Adrenal gland (tissue), 19 donors: ENCODE measurements at places on chromosomes 12 and 14. TPM values are rescaled to one million over a fixed set of nuclear protein-coding genes. Genes with fewer than 3 reads are reported as not detected.

- peaks cover 3% of the 10 kb centered on the region for H3K4me1 ChIP-seq
- peak overlapping the region; percentile 61 for H3K27ac ChIP-seq
- peak; percentile 77 for DNase-seq
Measured at GRCh38 chr14:55129428-55130195, 560 bp downstream of the LGALS3 start.

GRCh38 chr12:81021834-81022233 lies 56.0 kb upstream of the ACSS3 start:
- DNase-seq: no peak
- no peaks in the 10 kb centered on the region for H3K27me3 ChIP-seq
- no peak overlapping the region for H3K4me3 ChIP-seq
- H3K36me3 ChIP-seq: no peaks in the 10 kb centered on the region
- no peaks in the 10 kb centered on the region for H3K4me1 ChIP-seq
- H3K27ac ChIP-seq: no peak overlapping the region

The ZC2HC1C gene
- 6.0 TPM for total RNA-seq

DNA sequence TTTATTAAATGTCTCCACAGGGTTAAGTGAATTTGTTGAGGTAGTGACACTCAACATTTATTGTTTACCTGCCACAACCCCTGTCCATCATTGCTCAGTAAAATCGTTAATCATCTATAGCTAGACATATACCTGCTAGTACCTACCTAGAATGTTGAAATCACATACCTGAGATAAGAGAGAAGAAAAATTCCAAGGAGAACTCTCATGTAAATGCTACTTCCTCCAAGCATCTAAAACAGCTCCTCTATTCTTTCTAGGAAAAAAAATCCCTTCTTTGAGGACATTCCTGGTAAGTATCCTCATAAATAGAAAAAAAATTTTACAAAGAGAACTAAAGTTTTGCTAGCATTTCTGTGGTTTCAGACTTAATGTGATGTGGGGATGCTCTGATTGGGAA lies 325.1 kb downstream of the DAD1 start:
- no peak overlapping the region for H3K4me3 ChIP-seq
- no peak overlapping the region for H3K27ac ChIP-seq
- H3K4me1 ChIP-seq: no peaks in the 10 kb centered on the region
- no peaks in the 10 kb centered on the region for H3K36me3 ChIP-seq

- no peak overlapping the region for H3K4me3 ChIP-seq
- H3K27me3 ChIP-seq: no peaks in the 10 kb centered on the region
- no peak overlapping the region for H3K27ac ChIP-seq
- H3K4me1 ChIP-seq: peaks cover 4% of the 10 kb centered on the region
Measured at GRCh38 chr12:6285063-6285477, 25.4 kb upstream of the PLEKHG6 start.

DNA sequence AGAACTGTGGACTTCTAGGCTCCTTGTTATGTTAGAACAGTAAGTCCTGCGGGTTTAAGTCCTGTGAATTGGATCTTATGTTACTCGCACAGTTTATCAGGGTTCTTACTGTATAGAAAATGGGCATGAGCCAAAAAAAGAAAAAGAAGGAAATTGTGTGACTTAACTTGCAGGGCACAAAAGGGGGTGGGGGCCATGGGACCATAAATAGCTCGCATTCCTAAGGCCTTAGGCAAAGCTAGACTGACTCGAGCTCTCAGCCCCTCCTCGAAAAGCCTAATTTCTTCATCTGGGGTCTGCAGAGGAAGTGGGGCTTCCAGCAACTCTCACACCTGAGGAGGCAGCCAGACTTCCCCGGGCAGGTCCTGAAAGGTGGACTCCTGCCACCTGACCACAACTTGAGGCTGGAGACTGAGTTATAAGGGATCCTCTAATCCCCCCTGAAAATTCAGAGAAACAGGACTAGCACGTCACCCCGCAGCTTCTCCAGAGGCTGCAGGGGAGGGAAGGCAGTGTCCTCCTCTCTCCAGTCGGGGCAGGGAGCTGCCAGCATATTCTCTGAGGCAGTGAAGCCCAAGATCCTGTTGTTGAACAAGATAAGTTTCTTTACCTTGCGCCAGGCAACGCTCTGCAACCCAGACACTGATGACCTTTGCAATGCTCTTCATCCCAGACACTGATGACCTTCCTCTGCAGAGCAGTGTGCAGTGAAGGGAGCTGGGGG lies 280.5 kb downstream of the PCNX1 start:
- no peak overlapping the region for H3K4me3 ChIP-seq
- no peaks in the 10 kb centered on the region for H3K4me1 ChIP-seq
- no peaks in the 10 kb centered on the region for H3K36me3 ChIP-seq
- H3K27ac ChIP-seq: no peak overlapping the region

The CFAP251 gene
- total RNA-seq: 4.1 TPM

The TMEM253 gene
- 3.9 TPM for total RNA-seq

The INSM2 gene
- total RNA-seq: 0.41 TPM

The WSCD2 gene
- total RNA-seq: 0.42 TPM

- H3K4me3 ChIP-seq: no peak overlapping the region
- H3K27ac ChIP-seq: no peak overlapping the region
- H3K36me3 ChIP-seq: no peaks in the 10 kb centered on the region
- no peaks in the 10 kb centered on the region for H3K4me1 ChIP-seq
Measured at GRCh38 chr14:81301371-81301770, 80.6 kb upstream of the GTF2A1 start.

DNA sequence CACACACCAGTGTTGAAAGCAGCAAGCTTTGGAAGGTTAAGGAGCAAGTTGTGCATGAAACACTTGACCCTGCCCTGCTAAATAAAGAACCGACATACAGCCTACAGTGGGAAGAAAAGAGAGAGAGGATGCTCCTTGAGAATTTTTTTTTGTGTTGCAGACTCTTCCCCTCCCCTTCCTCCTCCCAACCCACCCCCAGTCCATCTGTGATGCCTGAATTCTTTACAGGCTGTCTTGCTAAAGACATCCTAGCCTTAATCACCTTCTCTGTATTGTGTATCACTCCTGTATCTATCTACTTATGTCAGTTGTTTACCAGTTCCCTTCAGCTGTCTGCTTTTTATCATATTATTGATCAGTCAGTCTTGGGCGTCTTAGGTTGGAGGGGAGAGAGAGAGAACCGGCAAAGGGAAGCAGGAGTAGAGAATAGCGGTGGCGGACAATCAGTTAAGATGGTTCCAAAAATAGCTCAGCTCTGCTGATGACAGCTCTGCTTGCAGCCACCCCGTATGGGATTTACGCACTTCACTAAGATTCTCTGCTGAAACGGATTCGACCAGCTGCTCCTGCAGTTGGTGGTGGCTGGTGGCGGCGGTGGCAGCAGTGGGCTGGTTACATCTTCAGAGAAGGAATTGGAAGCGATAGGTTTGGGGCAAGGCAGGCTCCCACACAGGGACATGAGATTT lies 664.7 kb downstream of the NRXN3 start:
- no peaks in the 10 kb centered on the region for H3K27me3 ChIP-seq
- no peaks in the 10 kb centered on the region for H3K4me1 ChIP-seq
- no peaks in the 10 kb centered on the region for H3K36me3 ChIP-seq
- no peak overlapping the region for H3K27ac ChIP-seq

DNA sequence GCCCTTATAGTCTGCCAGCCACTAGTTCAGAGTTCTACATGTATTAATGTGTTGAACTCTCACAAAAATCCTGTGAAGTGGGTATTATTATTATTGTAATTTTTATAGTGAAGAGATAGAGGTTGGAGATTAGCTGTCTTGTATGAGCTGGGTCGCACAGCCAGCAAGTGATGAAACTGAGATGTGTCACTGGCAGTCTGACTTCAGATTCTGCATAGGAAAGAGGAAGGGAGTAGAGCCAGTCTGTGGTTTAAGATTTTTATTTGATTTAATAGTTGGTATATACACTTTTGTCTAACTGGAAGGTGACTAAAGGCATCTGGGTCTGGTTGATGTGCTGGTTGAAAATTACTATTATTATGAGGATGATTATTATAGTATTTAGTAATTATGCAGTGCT lies 5.8 kb upstream of the FRS2 start:
- H3K27ac ChIP-seq: no peak overlapping the region
- H3K4me1 ChIP-seq: no peaks in the 10 kb centered on the region
- H3K4me3 ChIP-seq: no peak overlapping the region
- DNase-seq: peak; percentile 12
- no peaks in the 10 kb centered on the region for H3K36me3 ChIP-seq

GRCh38 chr14:76227450-76228050 lies 75.8 kb downstream of the GPATCH2L start:
- DNase-seq: no peak
- no peaks in the 10 kb centered on the region for H3K4me1 ChIP-seq
- H3K4me3 ChIP-seq: no peak overlapping the region
- no peaks in the 10 kb centered on the region for H3K27me3 ChIP-seq

The LRTM2 gene
- not detected for total RNA-seq

The ZNF705A gene
- total RNA-seq: not detected

The IFNG-AS1 gene
- total RNA-seq: not detected

DNA sequence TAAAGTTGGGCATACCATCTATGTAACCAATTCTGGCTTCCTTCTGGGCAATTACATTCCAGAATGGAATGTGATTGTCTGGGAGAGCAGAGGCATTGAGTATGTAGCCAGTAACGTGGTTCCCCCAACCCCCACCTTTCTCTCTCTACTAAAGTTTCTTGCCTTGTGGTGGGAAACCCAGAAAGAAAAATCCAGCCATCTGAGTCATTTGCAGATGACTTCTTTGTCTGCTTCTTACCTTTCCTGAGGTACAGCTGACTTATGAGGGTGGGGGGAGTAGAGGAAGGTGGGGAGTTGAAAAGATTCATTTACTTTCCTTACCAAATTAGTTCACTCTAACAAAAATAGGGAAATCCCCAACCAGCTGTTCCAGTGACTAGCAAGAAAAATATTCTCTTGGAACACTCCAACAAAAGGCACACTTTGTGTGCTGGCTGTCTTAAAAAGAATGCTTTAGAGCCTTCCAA lies 112.1 kb upstream of the FRMD6 start:
- H3K27ac ChIP-seq: no peak overlapping the region
- peaks cover 4% of the 10 kb centered on the region for H3K4me1 ChIP-seq
- H3K36me3 ChIP-seq: no peaks in the 10 kb centered on the region

DNA sequence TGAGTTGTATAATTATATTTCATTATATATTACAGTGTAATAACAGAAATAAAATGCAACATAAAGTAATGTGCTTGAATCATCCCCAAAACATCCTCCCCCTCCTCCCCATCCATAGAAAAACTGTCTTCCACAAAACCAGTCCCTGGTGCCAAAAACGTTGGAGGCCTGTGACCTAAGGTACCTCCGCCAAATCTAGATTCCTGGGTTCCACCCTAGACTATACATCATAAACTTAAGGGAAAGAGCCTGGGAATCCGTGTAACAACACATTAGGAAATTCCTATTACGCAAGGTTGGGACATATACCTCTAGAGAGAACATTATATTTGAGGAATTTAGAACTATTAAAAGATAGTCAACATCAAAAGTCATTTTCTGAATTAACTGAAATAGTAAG lies 38.0 kb downstream of the SPPL3 start:
- H3K4me1 ChIP-seq: peaks cover 13% of the 10 kb centered on the region
- no peak overlapping the region for H3K4me3 ChIP-seq
- H3K27me3 ChIP-seq: no peaks in the 10 kb centered on the region
- H3K36me3 ChIP-seq: no peaks in the 10 kb centered on the region

- no peak overlapping the region for H3K27ac ChIP-seq
- H3K4me3 ChIP-seq: no peak overlapping the region
- H3K4me1 ChIP-seq: peaks cover 8% of the 10 kb centered on the region
- DNase-seq: no peak
Measured at GRCh38 chr12:110370732-110371231, 32.7 kb downstream of the ANAPC7 start.

DNA sequence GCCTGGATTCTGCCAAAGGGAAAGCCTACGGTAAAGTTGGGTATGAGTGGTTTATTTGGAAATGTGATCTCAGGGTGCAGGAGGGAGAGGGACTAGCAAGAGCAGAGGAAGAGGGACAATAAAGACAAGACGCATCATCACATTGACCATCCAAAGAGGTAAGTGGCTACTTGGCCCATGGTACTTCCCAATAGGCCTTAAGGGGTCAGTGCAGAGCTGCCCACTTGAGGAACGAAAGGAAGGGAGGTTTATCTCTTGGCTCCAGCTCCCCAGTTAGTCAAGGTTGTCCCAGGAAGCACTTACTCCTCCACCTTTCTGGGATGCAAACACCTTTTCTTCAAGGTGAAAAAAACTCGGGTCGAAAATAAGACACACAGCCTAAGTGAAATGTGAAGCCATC lies 323.9 kb downstream of the TMEM132D start:
- H3K4me3 ChIP-seq: no peak overlapping the region
- no peaks in the 10 kb centered on the region for H3K4me1 ChIP-seq
- no peak overlapping the region for H3K27ac ChIP-seq
- H3K27me3 ChIP-seq: no peaks in the 10 kb centered on the region
- no peak for DNase-seq

DNA sequence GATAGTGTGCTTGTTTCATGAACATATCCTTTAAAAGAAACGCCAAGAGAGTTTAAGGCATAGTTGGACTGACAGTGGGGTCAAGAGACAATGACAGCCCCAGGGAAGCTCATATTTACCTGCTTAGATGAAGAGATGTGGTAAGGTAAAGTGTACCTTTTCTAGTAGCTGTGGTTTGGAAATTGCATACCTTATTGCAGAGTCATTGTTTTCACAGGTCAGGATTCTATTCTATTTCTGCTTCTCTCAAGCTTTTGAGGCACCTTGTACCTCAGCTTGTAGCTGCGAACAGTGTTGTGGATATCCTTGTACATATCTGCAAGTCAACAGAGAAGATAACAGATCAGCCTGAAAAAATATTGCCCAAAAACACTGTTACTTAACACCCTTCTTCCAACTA lies 47.7 kb downstream of the ATP6V1D start:
- DNase-seq: no peak
- no peak overlapping the region for H3K4me3 ChIP-seq
- H3K36me3 ChIP-seq: peaks cover 6% of the 10 kb centered on the region
- no peak overlapping the region for H3K27ac ChIP-seq
- H3K27me3 ChIP-seq: no peaks in the 10 kb centered on the region
- H3K4me1 ChIP-seq: no peaks in the 10 kb centered on the region

DNA sequence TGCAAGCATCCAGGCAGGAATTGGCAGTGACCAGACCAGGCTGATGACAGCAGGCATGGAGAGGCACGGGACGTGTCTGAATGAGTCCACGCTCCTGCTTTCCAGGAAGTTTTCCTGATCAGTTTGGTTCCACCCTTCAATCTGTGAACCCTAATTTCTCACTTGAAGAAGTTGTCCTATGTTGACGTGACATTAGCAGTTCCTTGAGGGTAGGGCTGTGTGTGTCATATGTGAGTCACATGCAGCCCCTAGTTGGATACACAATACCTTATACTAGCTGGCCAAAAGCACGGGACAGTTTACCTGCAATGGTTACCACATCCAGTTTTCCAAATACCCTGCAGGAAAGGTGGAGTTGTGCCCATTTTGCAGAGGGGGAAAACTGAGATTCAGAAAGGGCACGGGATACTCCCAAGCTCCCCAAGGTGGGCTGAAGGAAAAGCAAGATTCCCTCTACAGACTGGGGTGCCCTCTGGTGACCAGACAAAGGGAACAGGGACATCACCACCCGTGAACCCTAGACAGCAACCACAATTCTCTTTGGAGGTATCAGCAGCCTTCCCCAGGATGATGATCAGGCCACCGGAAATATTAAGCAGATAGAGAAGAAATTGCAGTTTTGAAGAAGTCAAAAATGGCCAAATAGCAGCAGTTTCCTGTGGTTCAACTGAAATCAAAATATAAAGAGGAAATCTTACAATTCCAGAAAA lies 194.5 kb downstream of the PHETA1 start:
- peaks cover 7% of the 10 kb centered on the region for H3K4me1 ChIP-seq
- no peak overlapping the region for H3K4me3 ChIP-seq
- no peak for DNase-seq
- H3K27me3 ChIP-seq: peaks cover 6% of the 10 kb centered on the region
- no peaks in the 10 kb centered on the region for H3K36me3 ChIP-seq
